ENCODE measurements at places on chromosomes 5 and 9. TPM values are rescaled to one million over a fixed set of nuclear protein-coding genes. Genes with fewer than 3 reads are reported as not detected.

DNA sequence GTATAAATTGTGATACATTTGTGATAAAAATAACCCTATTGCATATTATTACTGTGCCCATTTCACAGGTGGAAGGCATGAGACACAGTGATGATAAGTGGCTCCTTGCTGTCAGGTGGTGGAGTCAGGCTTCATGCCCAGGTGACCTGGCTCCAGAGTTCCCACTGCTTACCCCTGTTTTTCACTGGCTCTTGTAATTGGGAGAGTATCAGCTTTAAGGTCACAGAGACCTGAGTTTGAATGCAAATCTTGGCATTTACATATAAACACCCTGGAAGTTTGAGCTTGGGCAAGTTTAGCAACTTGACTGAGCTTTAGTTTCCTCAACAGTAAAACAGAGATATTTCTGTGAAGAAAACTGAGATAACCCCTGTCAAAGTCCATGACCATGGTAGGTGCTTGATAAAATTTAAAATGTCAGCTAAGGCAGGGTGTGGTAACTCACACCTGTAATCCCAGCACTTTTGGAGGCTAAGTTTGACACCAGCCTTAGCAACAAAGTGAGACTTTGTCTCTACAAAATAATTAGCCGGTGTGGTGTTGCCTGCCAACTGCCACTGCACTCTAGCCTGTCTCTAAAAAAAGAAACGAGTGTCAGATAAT is 29.2 kb downstream of the MAT2B start:
- DNase-seq = no peak

DNA sequence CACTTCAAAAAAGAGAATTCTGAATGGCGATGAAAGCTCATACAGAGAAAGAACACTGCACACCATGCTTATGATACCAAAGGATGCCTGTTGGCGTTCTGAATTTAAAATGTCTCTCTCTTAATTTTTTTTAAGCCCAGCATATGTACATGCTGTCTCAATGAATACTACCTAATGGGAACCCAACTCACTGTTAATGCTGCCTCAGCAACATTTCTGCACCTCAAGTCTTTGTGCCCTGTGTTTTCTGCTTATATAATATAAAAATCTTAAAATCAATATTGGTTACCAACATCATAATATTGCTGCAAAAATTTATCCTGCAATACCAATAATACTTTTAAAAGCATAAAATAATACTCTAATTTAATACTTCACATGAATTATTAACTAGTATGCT is 44.1 kb upstream of the POU5F2 start:
- DNase-seq = no peak

- no peak for DNase-seq
These were observed 116.5 kb upstream of the ATP10B start for GRCh38 chr5:160968480-160968879.

The MAMDC4 gene
- 12.8 TPM for total RNA-seq

DNA sequence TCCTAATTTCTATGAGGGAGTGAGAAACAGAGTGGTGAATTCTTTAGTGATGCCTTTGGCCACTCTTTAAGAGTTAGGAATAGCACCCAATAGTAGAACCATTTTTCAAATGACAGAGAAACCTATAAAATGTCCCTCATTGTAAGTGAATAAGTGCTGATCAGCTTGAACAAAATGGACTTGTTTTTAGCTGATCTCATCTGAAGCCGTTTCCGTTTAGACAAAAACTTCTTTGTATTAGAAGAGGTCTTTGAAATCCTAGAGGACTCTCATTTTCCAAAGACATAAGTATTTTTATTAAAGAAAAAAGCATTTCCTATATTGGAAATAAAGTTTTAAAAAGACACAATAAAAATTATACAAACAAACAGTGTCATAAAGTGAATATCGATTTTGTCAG is 273.9 kb downstream of the ARHGEF28 start:
- DNase-seq = no peak

DNA sequence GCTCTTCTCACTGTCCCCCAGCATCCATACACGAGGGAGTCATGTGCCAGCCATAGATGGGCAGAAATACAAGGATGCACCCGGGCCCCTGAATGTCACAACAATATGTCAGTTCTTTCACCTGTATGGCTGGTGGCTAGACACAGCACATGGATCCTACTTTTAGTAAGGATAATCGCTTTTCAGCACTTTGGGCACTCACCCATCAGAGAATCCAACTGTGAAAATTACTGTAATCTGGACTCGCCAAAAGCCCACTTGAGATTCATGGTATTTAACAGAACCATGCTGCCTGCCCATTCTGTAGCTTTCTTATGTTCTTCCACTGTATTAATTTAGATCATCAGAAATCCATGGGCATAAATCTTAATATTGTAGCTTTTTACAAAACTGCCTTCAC is 124.8 kb downstream of the FRMD3 start:
- no peak for DNase-seq

The AK1 gene
- 880 TPM for total RNA-seq

Data from Right ventricle myocardium inferior (tissue), 1 donor.